ENCODE measurements at places on chromosomes 16 and 17. TPM values are rescaled to one million over a fixed set of nuclear protein-coding genes. Genes with fewer than 3 reads are reported as not detected.

HOXB1 gene
- not detected for polyA plus RNA-seq

VWA3A gene
- polyA plus RNA-seq, result not detected

- H3K4me1 ChIP-seq, result peaks cover 6% of the 10 kb centered on the region
- H3K4me3 ChIP-seq, result no peak overlapping the region
- H3K27me3 ChIP-seq, result peaks cover 27% of the 10 kb centered on the region
- no peak overlapping the region for H3K27ac ChIP-seq
These were observed 6.2 kb downstream of the EFNB3 start for GRCh38 chr17:7711051-7711755.

- DNase-seq, result no peak
- H3K27ac ChIP-seq, result no peak overlapping the region
- H3K4me1 ChIP-seq, result peaks cover 9% of the 10 kb centered on the region
- peak overlapping the region; percentile 35 for H3K4me3 ChIP-seq
- H3K36me3 ChIP-seq, result no peaks in the 10 kb centered on the region
These were observed 1.3 kb downstream of the CACNG4 start for GRCh38 chr17:66965801-66966262.

DNA sequence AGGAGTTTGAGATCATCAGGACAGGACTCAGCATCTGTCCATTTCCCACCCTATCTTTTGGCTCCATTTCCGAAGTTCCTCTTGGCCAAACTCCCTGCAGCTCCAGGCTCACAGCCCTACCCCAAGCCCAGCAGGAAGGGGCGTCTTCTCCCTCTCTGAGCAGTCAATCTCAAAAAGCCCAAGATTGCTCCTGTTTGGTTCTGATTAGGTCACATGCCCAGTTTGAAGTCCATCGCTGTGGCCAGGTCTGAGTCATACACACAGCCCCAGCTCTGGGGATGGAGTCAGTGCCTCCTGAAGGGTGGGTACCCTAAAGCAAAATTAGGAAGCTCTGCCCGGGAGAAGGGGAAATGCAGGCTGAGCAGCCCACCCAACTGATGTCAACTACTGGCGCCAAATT is 23.9 kb downstream of the SNX20 start:
- no peaks in the 10 kb centered on the region for H3K27me3 ChIP-seq
- no peak for DNase-seq
- no peaks in the 10 kb centered on the region for H3K4me1 ChIP-seq
- H3K27ac ChIP-seq, result no peak overlapping the region
- H3K36me3 ChIP-seq, result no peaks in the 10 kb centered on the region
- no peak overlapping the region for H3K4me3 ChIP-seq

- peak; percentile 56 for DNase-seq
- no peak overlapping the region for H3K4me3 ChIP-seq
- no peaks in the 10 kb centered on the region for H3K36me3 ChIP-seq
These were observed 201.2 kb downstream of the UTP18 start for GRCh38 chr17:51461578-51462004.

GRCh38 chr17:39927929-39928857 is 661 bp downstream of the LRRC3C start:
- peaks cover 11% of the 10 kb centered on the region for H3K36me3 ChIP-seq
- H3K4me3 ChIP-seq, result peak overlapping the region; percentile 79
- H3K27ac ChIP-seq, result peak overlapping the region; percentile 82

DNA sequence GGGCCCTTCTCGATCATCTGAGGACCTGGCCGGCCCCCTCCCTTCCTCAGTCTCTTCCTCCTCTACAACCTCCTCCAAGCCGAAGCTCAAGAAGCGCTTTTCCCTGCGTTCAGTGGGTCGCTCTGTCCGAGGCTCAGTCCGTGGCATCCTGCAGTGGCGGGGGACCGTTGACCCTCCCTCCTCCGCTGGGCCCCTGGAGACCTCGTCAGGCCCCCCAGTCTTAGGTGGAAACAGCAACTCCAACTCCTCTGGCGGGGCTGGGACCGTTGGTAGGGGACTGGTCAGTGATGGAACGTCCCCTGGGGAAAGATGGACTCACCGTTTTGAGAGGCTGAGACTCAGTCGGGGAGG is 2.8 kb downstream of the SH2B1 start:
- peaks cover 24% of the 10 kb centered on the region for H3K36me3 ChIP-seq
- no peak overlapping the region for H3K4me3 ChIP-seq
- H3K4me1 ChIP-seq, result peaks cover 25% of the 10 kb centered on the region

DNA sequence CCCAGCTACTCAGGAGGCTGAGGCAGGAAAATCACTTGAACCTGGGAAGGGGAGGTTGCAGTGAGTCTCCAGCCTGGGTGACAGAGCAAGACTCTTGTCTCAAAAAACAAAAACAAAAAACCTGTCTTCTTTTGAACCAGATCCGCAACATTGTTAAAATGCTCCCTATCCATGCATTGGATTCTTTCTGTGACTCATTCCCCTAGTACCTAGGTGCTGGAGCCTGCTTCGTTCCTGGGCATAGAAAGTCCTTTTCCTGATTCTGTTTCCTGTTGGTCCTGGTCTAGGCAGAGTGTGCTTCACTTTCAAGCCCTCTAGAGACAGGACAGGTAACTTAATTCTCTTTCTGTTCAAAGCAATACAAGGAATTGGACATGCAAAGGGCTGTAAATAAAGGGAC is 5.2 kb downstream of the EPN2 start:
- H3K27ac ChIP-seq, result no peak overlapping the region
- DNase-seq, result no peak
- H3K27me3 ChIP-seq, result no peaks in the 10 kb centered on the region
- H3K4me3 ChIP-seq, result no peak overlapping the region

- no peak for DNase-seq
- no peak overlapping the region for H3K27ac ChIP-seq
- H3K36me3 ChIP-seq, result no peaks in the 10 kb centered on the region
- H3K4me3 ChIP-seq, result no peak overlapping the region
These were observed 82.8 kb upstream of the TNRC6A start for GRCh38 chr16:24646646-24646995.

DNA sequence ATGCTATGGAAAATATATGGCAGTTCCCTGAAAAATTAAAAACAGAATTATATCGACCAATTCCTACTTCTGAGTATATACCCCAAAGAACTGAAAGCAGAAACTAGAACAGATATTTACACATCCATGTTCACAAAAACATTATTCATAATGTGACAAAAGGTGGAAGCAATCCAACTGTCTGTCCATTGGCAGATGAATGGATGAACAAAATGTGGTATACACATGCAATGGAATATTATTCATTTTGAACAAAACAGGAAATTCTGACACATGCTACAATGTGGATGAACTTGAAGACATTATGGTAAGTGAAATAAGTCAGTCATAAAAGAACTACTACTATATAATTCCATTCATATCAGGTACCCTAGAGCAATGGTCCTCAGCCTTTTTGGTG is 263.5 kb upstream of the AXIN2 start:
- no peaks in the 10 kb centered on the region for H3K36me3 ChIP-seq
- no peak overlapping the region for H3K4me3 ChIP-seq
- no peaks in the 10 kb centered on the region for H3K4me1 ChIP-seq
- DNase-seq, result no peak
- H3K27me3 ChIP-seq, result no peaks in the 10 kb centered on the region
- no peak overlapping the region for H3K27ac ChIP-seq

- H3K36me3 ChIP-seq, result no peaks in the 10 kb centered on the region
- no peak overlapping the region for H3K27ac ChIP-seq
- no peaks in the 10 kb centered on the region for H3K27me3 ChIP-seq
- no peak overlapping the region for H3K4me3 ChIP-seq
These were observed 193.9 kb upstream of the SOX9 start for GRCh38 chr17:71926746-71927398.

- no peak overlapping the region for H3K27ac ChIP-seq
- DNase-seq, result no peak
- H3K4me3 ChIP-seq, result no peak overlapping the region
- no peaks in the 10 kb centered on the region for H3K27me3 ChIP-seq
These were observed 4.0 kb upstream of the PPP1R27 start for GRCh38 chr17:81838753-81839255.
